Ammon's horn (tissue), 1 donor: ENCODE measurements at places on chromosomes 3 and 15.
A peak's percentile ranks its signal among the peaks of the same experiment; 100 is the strongest.

DNA sequence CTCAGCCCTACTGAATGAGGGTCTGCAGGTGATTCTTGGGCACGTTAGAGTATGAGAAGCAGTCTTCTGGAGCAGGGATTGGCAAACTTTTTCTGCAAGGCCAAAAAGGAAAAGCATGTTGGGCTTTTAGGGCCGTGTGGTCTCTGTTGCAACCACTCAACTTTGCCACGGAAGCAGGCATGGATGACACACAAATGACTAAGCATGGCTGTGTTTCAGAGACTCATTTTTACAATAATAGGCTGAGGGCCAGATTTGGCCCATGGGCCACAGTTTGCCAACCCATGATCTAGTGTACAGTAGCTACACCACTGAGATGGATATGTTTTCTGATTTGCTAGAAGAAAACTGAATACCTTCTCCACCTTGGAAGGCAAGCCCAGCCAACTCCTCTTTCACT is 66.1 kb upstream of the PRICKLE2 start:
- no peak for DNase-seq

DNA sequence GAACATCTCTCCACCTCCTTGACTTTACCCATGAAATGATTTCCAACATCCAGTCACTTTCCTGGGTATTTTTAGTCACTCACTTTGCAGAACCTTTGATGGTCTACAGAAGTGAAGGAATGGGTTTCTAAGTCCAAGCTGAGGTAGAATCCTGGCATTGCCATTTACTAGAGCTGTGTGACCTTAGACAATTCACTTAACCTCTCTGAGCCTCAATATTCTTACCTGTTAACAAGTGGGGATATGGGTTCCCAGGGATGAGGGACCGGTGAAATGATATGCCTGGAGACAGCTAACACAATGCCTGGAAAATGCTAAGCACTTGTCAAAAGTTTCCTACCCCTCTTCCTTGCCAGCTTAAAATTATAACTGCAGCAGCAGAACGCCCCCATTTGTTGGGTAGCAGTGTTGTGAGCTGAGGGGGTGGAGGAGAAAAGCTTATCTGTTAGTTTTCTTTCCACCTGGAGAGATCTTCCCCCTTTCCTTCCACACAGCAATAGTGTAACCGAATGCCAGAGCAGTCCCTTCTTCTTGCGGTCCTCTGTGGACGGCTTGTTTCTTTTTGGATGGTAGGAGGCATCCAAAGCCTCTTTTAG is 319.2 kb upstream of the LRRFIP2 start:
- DNase-seq = no peak

- no peak for DNase-seq
These were observed 25.6 kb upstream of the MKRN3 start for GRCh38 chr15:23539892-23540291.

DNA sequence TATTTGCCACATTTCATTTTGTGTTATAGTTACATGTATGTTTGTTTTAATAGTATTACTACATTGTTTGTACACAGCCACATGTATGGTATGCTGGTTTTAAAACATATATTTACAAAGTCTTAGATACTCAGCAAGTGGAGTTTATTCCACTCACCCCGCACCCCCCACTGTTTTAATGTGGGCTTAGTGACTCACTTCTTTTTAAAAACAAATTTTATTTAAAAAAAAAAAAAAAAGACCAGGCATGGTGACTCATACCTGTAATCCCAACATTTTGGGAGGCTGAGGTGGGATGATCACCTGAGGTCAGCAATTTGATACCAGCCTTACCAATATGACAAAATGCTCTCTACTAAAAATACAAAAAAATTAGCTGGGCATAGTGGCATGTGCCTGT is 26.9 kb upstream of the TJP1 start:
- DNase-seq = no peak

GRCh38 chr15:63060699-63061098 is 18.2 kb downstream of the TPM1 start:
- DNase-seq = no peak

- no peak for DNase-seq
These were observed 5.3 kb downstream of the CCR5AS start for GRCh38 chr3:46401579-46401978.

DNA sequence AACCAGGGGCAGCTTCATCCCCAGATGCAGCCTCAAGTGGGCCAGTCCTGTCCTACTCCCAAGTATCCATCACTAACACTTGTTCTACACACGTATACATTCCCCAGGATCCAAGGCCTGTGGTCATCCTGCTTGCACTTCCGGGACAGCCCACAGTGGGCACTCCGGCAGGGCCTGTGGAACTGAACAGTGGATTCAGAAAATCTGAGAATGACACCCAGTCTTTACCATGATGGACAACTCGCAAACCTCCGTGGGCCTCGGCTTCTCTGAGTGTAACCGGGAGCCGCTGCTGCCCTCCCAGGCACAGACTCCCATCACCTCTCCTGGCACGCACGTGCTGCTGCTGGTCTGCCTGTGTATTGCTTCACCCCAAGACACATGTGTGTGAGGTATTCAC is 59.6 kb downstream of the ATP10A start:
- DNase-seq = no peak

DNA sequence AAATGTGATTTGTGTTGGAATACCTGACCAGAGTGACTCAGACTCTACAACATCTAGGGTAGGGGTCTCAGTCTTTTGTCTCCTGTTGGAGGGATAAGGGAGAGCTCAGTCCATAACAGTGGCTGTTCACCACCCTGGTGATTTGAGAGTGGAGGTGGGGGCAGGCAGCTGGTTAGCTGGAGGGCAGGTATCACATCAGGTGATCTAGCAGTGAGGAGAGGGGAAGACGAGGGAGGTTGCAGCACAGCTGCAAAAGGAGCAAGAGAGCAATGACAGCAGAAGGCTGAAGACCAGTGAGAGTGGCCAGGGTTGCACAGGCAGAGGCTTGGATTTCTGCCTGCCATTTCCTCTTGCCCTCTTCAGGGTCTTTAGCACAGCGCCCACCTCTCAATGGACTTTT is 38.4 kb downstream of the PLCL2 start:
- DNase-seq = no peak

- DNase-seq = no peak
These were observed 140.4 kb downstream of the ANO10 start for GRCh38 chr3:43481375-43481774.

DNA sequence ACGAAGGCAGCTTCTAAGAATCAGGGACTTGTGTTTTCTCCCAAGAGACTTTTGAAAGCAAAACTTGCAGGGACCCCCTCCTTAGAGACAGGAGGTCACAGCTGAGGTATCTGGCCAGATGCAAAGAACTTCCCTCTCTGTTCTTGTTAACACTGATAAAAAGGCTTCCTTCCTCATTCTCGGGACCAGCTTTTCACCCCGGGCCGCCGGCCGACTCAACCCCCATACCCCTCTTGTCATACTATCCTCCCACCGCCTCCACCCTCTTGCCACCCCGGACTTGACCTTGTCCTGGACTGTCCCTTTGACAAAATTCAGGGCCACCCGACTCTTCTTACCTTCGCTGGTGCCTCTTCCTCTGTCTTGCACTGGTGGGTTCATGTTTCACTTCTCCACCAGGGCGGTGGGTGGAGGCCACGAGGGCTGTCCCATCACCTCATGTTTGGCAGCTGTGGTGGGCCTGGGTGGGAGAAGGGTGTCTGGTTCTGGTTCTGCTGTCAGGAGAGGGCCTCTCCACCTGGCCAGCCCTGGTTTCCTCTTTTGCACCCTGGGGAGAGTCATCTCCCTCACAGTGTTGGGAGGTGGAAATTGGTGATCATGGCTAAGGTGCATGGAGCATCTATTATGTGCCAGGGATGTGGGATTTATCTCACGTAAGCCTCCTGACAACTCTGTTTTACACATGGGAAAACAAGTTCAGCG is 32.5 kb downstream of the BHLHE40 start:
- no peak for DNase-seq

DNA sequence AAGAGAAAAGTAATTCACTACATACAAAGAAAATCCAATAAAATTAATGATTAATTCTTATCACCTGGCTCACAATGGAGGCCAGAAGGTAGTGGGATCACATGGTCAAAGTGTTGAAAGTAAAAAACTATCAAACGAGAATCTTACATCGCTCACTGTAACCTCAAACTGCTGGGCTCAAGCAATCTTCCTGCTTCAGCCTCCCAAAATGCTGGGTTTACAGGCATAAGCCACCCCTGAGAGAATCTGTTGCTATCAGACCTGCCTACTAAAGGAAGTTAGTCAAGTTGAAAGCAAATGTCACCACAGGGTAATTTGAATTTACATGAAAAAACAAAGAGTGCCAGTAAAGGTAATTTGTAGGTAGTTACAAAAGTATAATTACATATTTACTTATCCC is 103.3 kb downstream of the PCCB start:
- no peak for DNase-seq

DNA sequence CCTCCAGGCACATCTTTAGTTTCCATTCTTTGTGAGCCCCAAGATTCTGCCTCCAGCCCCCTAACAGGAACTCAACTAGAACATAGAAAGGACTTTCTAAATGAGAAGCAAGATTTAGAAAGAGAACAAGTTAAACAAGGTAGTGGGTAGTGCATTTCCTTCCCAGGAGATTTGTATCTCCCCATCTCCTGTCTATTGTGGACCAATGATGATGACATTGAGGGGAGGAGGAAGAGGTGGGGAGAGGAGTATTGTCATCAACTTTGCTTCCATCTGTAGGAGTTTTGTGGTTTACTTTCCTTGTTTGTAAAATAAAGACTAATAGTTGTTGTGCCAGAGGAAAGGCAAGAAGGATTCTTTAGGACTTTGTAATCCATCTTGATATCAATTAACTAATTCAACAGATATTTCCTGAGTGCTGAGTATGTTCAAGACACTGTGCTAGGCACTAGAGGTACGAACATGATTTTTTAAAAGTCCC is 235.3 kb upstream of the ROPN1 start:
- DNase-seq = no peak

- no peak for DNase-seq
These were observed 30.1 kb downstream of the FBLN2 start for GRCh38 chr3:13579063-13579462.

- no peak for DNase-seq
These were observed 43.0 kb upstream of the ATP2C1 start for GRCh38 chr3:130850843-130851242.

- DNase-seq = peak; percentile 79
These were observed 175.4 kb downstream of the MBNL1 start for GRCh38 chr3:152444029-152444641.

GRCh38 chr15:37109168-37109871 is 9.0 kb upstream of the MEIS2 start:
- no peak for DNase-seq

GRCh38 chr3:190323246-190323626 is 990 bp upstream of the CLDN1 start:
- DNase-seq = peak; percentile 41

GRCh38 chr3:100329800-100330489 is 4.6 kb upstream of the NIT2 start:
- DNase-seq = no peak

DNA sequence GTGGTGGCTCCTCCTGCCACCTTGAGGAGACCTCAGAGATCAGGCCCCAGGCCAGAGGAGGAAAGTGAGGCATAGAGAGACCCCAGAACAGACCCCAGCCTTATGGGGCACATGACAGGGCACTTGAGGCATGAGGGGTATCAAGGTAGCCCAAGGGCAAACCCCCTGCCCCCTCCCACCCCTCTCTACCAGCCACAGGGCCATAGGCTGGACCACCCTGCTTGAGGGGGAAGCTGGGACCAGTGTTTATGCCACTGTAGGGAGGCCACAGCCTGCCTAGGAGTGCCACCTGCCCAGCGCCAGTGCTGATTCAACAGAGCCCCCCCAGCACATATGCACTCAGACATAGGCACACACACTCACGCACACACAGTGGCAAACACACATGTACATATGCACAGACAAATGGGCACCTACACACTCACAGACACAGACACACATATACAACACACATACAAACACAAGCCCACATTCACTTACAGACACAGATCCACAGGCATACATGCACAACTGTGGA is 10.3 kb downstream of the MYL3 start:
- no peak for DNase-seq

- DNase-seq = no peak
These were observed 44.0 kb upstream of the MANF start for GRCh38 chr3:51340989-51341636.

DNA sequence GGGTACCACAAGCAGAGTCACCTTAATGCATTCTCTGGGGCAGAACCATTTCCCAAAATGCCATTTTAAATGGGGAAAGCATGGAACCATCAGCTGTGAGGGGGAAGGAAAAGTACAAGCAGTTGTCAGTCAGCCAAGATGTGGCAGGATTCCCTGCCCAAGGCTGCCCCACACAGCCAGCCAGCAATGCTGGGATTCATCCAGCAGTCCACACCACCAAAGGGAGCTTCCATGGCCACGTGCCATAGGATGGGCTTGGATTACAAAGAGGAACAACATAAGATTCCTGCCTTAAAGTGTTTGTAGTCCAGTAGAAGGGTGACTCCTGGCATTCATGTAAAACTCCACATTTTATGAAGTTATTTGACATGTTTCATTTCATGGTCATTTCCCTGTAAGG is 233.3 kb downstream of the SHOX2 start:
- DNase-seq = peak; percentile 10

GRCh38 chr3:157607826-157608405 is 104.7 kb upstream of the VEPH1 start:
- no peak for DNase-seq

DNA sequence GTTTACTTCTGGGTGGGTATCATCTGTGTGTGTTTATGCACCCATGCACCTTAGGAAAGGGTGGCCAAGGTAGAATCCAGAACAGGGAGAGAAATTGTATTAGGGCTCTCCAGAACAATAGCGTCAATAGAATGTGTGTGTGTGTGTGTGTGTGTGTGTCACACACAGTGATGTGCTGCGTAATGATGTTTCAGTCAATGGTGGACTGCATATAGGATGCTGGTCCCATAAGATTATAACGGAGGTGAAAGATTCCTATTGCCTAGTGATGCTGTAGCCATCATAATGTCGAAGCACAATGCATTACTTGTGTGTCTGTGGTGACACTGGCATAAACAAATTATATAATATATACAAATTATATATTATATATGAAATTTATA is 69.3 kb upstream of the PRR23C start:
- no peak for DNase-seq
